EL (cell line): ENCODE measurements at places on chromosomes 6 and 20.

GRCh38 chr6:65667916-65668656 lies 38.9 kb downstream of the EYS start:
- DNase-seq, result no peak

DNA sequence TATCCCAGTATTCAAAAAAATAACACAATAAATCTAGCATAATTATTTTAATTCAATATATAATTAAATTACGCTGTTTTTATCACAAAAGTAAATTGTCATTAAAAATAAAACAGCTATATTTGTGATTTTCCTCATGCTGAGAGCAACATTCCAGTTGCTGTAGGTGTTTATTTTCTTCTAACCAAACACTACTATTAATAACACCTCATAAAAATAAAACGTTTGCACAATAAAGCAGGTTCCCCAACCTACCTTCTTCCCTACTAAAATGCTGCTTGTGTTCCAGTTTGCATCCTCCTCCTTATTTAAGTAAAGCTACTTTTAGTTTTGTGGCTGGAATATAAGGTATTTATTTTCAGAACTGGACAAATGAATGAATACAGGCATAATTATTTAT lies 108.2 kb upstream of the LGSN start:
- DNase-seq, result no peak

DNA sequence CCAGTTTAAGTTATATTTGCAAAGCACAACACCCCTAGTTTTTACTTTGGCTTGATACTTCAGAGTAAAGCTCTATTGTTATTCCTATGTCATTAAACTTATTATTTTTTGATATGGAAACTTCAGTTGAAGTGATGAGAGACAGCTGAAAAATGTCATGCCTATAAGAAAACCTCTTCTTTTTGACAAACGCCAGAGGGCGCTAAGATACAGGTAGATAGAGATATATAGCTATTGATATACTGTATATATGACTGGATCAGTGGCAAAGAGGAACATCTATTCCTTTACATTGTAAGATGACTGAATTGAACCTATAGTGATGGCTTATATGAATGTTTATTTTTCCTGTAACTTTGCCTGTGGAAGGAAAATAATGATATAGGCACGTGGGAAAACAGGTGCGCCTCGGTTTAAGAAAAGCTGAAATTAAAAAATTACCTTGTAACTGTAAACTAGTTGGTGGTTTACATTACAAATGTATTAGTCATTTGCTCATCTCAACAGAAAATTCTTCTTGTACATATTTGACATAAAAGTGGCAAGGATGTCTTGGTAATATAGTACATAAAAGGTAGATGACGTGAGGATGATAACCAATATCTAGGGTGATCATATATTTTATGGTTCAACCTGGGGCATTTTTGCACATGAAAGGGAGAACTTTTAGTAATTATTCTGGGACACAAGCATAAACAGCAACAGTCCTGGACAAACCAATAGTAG lies 74.1 kb downstream of the LAMA4 start:
- DNase-seq, result peak; percentile 87

- DNase-seq, result peak; percentile 40
Observed at GRCh38 chr6:44278774-44279697, 8.8 kb downstream of the TMEM151B start.

GRCh38 chr6:166761801-166762200 lies 134.8 kb upstream of the RPS6KA2 start:
- DNase-seq, result no peak

- no peak for DNase-seq
Observed at GRCh38 chr6:56756219-56756789, 113.6 kb upstream of the DST start.

DNA sequence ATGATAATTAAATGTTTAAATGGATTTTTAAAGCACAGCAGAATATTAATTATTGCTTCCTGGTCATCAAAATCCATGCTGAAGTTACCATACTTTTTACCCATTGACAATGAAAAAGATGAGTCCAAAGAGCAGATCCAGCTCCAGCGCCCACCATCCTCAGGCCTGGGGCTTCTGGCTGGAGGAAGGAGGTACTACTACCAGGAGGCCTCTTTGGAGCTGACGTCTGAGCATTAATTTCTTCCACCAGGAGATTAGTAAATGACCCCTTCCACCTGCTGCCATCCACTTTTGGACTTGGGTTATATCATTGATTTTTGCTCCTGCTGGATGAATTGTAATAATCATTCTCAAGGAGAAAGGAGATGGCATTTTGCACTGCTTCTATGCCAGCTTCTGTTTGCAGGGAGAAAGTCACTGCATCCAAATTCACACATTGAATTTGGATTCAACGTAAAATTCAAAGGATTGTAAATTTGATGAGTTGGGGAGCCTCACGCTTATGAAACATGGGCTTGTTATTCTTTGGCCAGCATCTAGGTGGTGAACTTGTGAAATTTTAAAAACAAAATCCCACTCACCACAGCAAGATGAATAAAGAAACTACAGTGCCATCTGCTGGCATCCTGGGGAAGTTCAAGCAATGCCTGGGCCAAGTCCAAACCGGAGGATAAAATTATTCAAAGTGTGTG lies 121.8 kb downstream of the SASH1 start:
- DNase-seq, result peak; percentile 73

GRCh38 chr6:112690497-112691202 lies 343.5 kb downstream of the RFPL4B start:
- peak; percentile 68 for DNase-seq

DNA sequence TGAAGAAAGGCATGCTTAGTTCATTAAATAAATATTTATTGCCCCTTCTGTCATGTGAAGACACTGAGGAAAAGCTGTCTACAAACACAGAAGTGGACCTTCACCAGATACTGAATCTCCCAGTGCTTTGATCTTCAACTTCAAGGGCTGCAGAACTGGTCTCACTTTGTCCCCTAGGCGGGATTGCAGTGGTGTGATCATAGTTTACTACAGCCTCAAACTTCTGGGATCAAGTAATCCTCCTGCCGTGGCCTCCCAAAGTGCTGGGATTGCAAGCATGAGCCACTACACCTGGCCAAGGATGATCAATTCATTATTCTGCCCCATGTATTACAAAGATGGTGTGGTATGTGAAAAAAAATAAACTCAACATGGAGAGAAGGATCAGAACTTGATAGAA lies 496.2 kb upstream of the HS3ST5 start:
- DNase-seq, result no peak

DNA sequence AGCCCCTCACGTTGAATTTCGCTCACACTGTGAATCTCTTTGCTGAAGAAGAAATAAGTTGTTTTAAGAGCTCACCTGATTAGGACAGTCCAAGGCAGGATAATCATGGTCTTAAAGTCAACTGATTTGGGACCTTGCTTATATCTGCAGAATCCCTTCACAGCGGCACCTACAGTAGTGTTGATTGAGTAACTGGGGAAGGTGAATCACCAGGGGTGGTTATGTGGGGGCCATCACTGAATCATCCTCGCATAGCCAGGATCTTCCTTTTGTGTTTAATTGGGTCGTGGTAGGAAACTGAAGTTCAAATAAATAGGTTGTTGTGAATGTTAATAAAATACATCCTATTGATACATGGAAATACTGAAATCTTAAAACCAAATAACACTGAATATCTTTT lies 20.2 kb upstream of the MICA start:
- peak; percentile 54 for DNase-seq

- DNase-seq, result no peak
Observed at GRCh38 chr20:46354207-46354555, 45.9 kb upstream of the CDH22 start.

DNA sequence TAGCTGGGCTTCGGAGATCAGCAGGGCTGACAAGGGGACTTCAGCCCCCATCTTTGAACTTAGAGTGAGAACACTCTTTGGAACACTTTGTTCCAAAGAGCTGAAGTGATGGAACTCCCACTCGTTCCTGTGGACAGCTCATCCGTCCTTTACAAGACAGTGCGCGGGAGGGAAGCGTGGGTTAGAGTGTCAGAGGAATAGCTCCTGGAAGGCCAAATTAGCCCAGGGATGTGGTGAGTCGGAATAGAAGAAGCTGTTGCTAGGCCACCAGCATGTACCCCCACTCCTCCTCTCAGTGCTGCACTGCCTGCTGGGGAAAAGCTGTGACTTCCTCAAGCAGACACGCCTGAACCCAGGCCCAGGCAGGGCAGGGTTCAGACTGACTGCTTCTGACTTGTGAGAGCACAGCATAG lies 1.7 kb downstream of the SDCBP2 start:
- peak; percentile 68 for DNase-seq

DNA sequence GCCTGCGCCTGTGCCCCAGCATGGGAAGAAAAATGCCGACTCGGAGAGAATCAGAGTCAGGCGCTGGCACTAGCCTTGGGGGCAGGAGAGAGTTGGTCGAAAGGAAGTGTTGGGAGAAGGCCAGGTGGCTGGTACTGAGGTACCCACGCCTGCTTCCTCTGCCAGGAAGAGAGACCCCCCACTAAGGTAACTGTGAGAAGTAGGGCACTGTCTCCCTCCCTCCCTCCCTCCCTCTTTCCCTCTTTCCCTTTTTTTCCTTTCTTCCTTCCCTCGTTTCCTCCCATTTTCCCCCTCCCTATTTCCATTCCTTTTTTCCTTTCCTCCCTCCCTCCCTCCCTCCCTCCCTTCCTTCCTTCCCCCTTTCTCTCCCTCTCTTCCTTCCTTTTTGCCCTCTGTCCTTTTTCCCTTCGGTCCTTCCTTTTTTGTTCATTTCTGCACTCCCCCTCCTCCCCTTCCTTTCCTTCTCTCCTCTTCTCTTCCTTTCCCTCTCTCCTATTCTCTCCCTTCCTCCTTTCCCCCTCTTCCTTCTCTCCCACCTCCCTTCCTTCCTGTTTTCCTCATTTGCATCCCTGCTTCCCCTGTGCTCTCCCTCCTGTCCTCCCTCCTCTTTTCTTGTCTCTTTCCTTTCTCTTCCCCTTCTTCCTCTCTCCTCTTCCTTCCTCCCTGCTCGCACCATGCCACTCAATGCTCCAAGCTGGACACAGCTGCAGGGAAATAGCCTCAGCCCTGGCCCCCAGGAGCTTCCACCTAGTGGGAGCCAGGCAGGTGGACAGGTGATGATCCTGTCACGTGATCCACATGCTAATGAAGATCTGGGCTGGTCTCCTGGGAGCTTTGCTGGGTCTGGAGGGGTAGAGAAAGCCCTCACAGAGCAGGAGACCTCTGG lies 148.0 kb downstream of the DHX35 start:
- DNase-seq, result no peak

DNA sequence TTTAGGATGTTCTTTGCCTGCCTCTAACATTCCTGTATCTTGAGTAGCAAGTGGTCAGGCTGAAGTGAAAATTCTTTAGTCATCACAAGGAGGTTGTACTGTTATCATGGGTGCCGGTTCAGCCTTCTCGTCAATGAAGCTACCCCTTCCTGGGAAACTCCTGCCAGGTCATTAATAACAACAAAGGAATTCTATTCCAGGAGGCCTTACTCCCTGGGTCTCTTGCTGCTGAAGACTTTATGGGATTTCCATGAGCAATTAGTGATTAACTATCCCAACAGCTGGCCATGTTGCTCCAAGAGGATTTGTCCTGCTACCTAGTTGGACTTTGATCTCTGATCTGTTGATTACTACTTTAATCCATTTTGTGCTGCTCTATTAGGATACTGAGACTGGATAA lies 62.7 kb upstream of the ELOVL5 start:
- DNase-seq, result peak; percentile 66

DNA sequence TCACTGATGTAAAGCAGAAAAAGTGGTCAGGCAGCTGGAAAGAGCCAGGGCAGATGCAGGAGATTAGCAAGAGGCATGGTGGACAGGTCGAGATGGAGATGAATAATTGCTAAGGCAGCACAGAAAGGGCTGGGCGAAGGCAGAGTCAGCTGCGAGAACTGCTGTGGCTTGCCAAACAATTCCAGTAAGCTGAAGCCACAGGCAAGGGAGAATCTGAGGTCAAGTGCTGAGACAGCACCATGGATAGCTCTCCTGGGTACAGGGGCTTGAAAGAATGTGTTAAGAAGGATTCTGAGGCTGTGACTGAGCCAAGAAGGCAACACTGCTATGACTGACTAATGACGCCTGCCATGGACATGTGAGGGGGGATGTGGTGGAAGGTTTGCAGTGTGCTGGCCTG lies 220.8 kb upstream of the FOXA2 start:
- DNase-seq, result peak; percentile 73

DNA sequence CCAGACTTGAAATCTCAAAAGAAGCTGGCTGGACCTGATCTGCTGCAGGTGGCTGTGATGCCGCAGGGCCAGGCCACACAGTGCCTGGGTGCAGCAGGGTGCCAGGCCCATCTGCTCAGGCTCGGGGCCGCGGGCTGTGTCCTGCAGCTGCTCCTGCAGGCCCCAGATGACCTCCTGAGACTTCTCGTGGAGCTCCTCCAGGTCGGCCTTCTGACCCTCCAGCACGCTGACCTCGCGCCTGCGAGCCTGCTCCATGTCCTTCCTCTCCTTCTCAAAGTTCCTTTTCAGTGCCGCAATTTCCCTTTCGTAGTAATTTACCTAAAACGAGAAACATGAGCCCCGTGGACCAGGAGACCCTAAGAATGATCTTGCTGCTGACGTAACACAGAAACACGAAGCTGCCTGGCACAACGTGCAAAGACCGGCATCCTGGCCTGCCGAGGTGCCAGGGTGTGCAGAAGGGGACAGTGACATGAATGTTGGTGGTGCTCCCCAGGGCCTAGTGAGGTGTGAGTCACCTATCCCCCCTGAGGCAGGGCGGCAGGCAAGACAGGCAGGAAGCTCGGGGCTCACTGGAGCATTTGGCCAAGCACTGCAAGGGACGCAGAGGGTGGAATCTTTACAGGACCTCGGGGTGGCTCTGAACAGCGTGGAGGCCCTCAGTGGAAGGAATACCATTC lies 71.6 kb downstream of the GINS1 start:
- DNase-seq, result no peak

- DNase-seq, result no peak
Observed at GRCh38 chr6:136440203-136440602, 110.0 kb downstream of the MAP7 start.

GRCh38 chr6:47701363-47701762 lies 3.0 kb downstream of the ADGRF4 start:
- DNase-seq, result peak; percentile 24

DNA sequence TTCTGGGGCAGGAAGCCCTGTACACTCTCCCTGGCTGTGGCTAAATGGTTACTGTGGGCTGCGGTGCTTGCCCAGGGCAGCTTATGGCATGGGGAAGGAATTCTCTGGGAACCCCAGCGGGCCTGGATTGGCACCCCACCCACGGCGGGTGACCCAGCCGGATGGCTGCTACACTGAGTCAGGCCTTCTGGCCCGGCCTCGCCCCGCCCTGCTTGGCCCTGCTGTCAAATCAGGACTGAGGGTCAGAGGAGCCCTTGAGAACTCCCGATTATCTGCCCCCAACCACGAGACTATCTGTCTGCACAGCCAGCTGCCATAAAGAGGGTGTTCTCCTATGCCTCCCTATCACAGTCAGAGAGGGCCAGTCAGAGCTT lies 7.3 kb upstream of the ITPR3 start:
- DNase-seq, result peak; percentile 94

DNA sequence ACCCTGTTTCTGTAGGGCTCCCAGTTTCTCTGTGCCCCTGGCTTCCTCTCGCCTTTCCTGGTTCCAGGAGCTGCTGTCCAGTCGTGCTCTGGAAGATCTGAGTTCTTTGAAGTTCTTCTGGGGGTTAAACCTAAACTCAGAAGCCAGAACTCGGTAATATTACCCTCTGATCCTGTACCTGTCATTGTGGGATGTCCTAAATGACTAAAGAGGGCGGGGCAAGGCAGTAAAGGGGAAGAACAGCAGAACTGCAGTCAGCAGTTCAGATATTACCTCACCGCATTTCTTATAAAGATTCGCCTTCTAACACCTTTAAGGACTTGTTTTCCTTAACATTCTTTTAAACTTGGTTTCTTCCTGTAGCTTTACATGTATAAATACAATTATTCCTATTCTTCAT lies 63.9 kb downstream of the FAM120B start:
- no peak for DNase-seq

GRCh38 chr6:40891686-40892085 lies 147.3 kb downstream of the UNC5CL start:
- DNase-seq, result no peak

GRCh38 chr20:55649254-55649653 lies 356.1 kb downstream of the CBLN4 start:
- DNase-seq, result no peak
